ENCODE measurements at places on chromosomes 11 and 22. TPM values are rescaled to one million over a fixed set of nuclear protein-coding genes. Genes with fewer than 3 reads are reported as not detected.
A peak's percentile ranks its signal among the peaks of the same experiment; 100 is the strongest.

OR4D5 gene
- total RNA-seq: not detected

LYVE1 gene
- total RNA-seq: 0.11 TPM

ELF5 gene
- not detected for total RNA-seq

SMDT1 gene
- 5.6 TPM for total RNA-seq

- DNase-seq: peak; percentile 82
These were observed 33.5 kb downstream of the MYO18B start for GRCh38 chr22:25775531-25775930.

DNA sequence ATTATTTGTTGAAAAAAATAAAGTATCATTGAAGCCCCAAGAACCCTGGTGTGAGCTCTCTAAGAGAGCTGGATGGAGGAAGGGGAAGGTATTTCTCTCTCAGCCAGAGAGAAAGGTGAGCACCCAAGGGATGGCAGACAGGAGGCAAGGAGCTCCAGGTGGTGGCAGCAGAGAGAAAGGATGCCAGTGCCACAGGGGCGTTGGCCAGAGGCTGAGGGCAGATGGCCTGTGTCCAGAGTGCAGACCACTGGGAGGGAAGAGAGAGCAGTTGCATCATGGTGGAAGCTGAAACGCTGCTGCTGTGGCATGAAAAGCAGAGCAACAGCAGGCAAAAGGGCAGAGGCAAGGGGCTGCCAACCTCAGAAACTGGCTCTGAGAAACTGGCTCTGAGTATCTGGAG, 8.5 kb downstream of the SPON1 start:
- DNase-seq: peak; percentile 44

DNA sequence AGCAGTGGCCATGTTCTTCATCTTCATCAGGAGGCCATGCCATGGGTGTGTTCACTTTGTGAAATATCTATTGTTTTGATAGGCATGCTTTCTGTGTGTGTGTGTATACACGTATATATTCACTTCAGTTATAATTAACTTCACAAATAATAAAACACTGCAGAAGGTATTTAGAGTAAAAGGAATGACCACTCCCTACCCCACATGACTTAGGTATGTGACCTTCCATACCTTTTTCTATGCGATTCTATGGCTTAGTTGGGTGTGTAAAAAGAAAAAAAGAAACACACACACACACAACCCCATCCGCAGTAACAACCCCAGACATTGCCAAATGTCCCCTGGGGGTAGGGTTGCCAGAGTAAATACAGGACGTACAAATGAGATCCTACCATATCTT, 72.0 kb downstream of the CYTH4 start:
- DNase-seq: no peak

GRCh38 chr11:35619116-35619854, 1.0 kb downstream of the FJX1 start:
- DNase-seq: peak; percentile 80

- no peak for DNase-seq
These were observed 62.7 kb downstream of the SPECC1L start for GRCh38 chr22:24333301-24333700.

DNA sequence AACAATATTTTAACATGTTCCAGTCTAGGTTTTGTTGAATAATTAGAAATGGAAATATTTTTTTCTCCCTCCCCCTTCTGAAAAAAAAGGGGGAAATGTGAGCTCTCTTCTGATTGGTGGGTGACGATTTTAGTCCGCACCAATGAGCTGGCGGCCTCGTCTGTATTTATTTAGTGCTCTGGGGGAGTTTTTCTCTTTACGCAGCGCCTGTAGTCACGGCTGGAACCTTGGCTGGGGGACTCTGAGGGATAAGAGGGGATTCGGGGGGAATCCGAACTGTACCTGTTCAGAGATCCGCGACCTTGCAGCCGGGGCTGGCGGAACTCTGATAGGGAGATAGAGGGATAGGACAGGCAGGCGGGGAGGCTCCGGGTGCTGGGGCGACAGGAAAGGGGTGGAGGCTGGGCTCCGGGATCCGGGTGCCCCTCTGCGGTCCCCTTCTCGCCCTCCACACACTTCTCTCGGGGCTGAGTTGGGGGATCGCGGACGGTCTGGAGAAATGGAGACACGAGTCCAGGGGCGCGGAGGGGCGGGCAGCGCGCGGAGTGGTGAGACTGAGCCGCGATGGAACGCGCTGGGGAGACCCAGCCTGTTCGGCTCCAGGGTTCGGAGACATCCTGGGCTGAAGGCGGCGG, 99.7 kb upstream of the HSD17B12 start:
- DNase-seq: peak; percentile 81

Measured in H7 (cell line).